ENCODE measurements at places on chromosomes 5 and 9. TPM values are rescaled to one million over a fixed set of nuclear protein-coding genes. Genes with fewer than 3 reads are reported as not detected.

OTP gene
- total RNA-seq: not detected

PCDHGA7 gene
- not detected for total RNA-seq

PRDM9 gene
- total RNA-seq: not detected

PDE6A gene
- not detected for total RNA-seq

DNA sequence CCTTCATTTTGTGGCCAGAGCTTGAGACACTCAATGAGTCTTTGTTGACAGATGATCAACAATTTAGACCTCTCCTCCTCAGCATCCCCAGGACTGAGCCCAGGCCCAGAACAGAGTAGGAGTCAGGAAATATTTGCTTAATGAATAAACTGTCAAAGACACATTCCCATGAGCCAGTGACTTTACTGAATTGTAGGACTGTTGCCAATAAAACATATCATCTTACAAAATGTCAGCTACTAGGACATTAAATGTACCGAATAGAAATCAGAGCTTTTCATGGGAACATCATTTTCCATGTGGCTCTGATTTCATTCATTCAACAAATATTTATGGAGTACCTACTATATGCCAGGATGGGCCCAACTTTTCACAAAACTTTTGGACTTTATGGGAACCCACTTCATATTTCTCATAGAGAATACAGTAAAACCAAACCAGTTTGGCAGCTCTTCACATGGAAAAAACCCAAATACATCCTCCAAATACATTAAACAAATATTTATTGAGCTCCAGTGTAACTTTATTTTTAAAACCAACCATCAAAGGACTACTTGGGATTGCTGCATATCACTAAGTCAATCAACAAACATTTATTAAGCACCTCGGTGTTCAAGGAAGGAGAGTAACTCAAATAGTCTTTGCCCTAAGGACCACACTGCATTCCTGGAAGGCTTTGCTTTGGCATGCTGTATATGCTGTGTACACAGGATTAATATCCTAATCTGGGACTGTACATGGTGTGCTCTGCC, 11.4 kb downstream of the VDAC1 start:
- H3K27me3 ChIP-seq: no peaks in the 10 kb centered on the region
- H3K27ac ChIP-seq: no peak overlapping the region
- no peak overlapping the region for H3K4me3 ChIP-seq
- no peak for DNase-seq

- DNase-seq: peak; percentile 53
- peaks cover 51% of the 10 kb centered on the region for H3K27me3 ChIP-seq
- no peak overlapping the region for H3K27ac ChIP-seq
- no peak overlapping the region for H3K4me3 ChIP-seq
- H3K36me3 ChIP-seq: no peaks in the 10 kb centered on the region
- H3K4me1 ChIP-seq: no peaks in the 10 kb centered on the region
Observed at GRCh38 chr5:141753971-141754713, 72.1 kb upstream of the ARAP3 start.

- no peak for DNase-seq
- H3K36me3 ChIP-seq: no peaks in the 10 kb centered on the region
- no peak overlapping the region for H3K4me3 ChIP-seq
- peaks cover 14% of the 10 kb centered on the region for H3K27me3 ChIP-seq
Observed at GRCh38 chr9:125405938-125406809, 144.5 kb downstream of the GAPVD1 start.

DNA sequence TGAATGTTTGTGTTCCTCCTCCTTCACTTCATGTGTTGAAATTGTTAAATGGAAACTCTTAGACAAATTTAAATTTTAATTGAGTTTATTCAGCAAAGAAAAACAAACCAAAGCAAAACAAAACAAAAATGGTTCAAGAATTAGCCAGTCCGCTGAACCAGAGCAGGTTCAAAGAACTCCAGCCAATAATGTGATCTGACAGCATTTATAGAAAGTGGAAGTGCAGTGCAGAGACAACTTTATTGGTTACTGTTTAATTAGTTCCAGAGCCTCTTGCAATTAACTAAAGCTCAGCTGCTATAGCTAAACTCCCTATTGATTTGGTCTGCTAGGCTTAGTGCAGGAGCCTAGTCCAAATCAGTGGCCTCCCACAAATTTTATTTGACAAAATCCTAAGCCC, 132.9 kb downstream of the RNF180 start:
- H3K4me3 ChIP-seq: no peak overlapping the region
- no peaks in the 10 kb centered on the region for H3K36me3 ChIP-seq
- DNase-seq: no peak
- no peaks in the 10 kb centered on the region for H3K27me3 ChIP-seq
- no peaks in the 10 kb centered on the region for H3K4me1 ChIP-seq

DNA sequence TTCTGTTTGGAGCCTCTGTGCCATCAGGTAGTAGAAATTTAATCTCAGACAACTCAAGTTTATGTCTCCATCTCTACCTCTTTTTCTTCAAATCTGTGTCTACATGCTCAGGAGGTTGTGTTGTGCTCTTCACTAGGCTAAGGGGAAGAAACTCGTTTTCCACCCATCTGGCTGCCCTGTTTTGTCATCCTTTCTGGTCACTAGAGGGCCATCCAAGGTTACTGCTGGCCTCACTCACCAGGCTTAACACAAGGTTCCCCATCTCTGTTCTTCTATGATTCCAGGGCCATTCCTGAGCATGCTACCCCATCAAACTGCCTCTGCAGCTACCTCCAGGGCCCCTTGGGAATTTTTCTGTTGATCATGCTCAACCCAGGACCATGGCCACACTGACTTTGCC, 213.3 kb upstream of the FBXL7 start:
- no peak for DNase-seq
- H3K4me3 ChIP-seq: no peak overlapping the region
- H3K4me1 ChIP-seq: no peaks in the 10 kb centered on the region

All from activated CD8-positive, alpha-beta T cell treated with anti-CD3 and anti-CD28 coated beads for 36 hours (primary cell).